Erythroblast (primary cell): ENCODE measurements at places on chromosomes 6 and 20.

- DNase-seq: no peak
Observed at GRCh38 chr6:53282234-53282633, 66.5 kb downstream of the ELOVL5 start.

- no peak for DNase-seq
Observed at GRCh38 chr20:50634191-50634590, 57.2 kb downstream of the RIPOR3 start.

GRCh38 chr20:46928580-46929132, 34.0 kb downstream of the EYA2 start:
- DNase-seq: no peak

- DNase-seq: no peak
Observed at GRCh38 chr6:2081155-2082138, 164.0 kb downstream of the GMDS start.

DNA sequence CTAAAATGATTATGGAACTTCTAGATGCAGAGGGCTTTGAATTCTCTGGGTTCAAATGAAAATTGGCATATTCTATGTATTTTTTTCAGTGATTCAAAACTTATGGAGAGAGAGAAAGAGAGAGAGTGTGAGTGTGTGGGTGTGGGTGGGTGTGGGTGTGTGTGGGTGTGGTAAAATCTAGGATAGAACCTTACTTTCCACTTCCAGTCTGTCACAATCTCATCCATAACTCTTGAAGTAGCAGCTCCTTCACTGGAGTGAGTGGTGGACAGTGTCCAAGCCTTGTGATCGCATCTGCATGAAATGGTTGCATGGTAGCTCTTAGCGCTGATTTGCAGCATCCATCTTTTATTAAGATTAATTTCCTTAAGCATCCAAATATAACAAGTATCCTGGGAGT, 37.7 kb downstream of the ADGB start:
- no peak for DNase-seq

DNA sequence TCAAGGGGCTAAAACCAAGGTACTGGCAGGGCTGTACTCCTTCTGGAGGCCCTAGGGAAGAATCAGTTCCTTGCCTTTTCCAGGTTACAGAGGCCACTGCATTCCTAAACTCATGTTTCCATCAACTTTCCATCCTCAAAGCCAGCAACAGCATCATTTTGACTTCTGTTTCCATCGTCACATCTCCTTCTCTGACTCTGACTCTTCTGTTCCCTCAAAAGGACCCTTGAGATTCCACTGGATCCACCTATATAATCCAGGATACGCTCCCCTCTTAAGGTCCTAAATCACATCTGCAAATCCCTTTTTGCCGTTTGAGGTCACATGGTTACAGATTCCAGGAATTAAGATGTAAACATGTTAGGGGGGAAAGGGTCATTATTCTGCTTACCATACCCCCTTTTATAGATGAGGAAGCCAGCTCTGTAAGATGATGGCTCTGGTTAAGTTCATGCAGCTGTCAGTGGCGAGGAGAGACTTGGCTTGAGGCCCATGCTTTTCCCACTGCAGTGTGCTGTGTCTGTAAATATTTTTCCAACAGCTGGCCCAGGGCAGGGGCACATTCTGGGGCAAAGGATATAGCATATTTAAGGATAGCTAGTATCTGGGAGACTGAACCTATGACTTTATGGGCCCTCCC, 114.6 kb downstream of the TNFRSF21 start:
- no peak for DNase-seq

- DNase-seq: no peak
Observed at GRCh38 chr6:13445005-13445743, 42.2 kb downstream of the GFOD1 start.

DNA sequence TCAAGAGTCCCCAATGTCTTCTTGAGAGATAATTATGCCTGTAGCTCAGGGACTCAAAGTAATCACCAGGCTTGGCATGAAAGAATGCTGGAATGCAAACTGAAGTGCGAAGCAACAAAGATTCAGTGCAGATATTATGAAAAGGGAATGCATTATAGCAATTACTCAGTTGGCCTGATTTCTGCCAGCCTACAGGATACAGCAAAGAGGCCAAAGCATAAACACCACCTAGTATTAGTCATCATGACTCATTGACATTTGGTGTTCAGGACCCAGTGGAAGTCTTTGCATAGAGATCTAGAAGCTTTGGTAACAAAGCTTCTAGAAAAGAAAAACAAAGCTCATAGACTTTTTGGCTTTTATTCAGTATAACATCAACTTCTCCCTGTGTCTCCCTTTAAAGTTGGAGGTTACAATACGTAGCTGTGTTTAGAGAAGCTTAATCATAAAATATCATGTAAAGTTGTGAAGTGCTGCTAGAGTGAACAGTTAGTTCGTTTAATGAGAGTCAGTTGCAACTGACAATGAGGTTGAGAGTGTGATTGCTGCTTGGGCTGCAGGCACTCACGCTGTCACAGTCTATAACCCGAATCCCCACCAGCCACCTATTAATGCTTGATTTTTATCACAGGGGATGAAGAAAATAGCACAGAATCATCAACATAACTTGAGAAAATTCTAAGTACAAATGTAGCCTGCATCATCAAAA, 932.7 kb downstream of the TFAP2A start:
- DNase-seq: no peak

DNA sequence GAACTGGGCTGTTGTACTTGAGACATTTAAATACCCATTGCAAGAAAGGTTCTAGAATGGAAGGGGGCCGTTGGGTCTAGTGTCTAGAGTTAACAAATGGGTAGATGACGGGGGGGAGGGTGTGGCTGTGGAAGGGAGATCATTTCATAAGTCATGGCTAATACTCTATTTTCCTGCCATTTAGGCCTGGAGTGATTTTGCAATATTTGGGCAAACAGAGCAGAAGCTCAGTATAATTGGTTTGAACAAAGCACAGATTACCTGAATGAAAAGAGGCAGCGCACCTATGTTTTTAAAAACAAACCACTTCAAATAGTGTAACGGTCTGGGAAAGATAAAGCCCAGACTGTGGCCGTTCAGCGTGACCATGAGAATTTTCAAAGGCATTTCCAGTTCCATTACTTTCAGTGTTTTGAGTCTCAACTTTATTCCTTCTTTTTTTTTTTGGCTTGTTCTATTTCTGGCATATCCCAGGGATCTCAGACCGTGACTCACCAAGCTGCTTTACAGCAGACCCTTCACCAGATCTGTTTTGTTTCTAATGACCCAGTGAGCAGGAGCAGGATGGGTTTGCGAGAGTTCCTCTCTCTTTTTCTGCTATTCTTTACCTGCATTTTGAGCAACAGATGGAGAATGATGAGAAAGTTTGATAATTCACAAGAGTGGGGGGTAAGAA, 73.7 kb downstream of the LYRM2 start:
- DNase-seq: no peak

- DNase-seq: no peak
Observed at GRCh38 chr6:130198483-130199035, 24.2 kb downstream of the SAMD3 start.

- DNase-seq: no peak
Observed at GRCh38 chr6:89067796-89068195, 12.8 kb upstream of the PNRC1 start.

GRCh38 chr6:2719093-2719455, 31.6 kb downstream of the MYLK4 start:
- no peak for DNase-seq

DNA sequence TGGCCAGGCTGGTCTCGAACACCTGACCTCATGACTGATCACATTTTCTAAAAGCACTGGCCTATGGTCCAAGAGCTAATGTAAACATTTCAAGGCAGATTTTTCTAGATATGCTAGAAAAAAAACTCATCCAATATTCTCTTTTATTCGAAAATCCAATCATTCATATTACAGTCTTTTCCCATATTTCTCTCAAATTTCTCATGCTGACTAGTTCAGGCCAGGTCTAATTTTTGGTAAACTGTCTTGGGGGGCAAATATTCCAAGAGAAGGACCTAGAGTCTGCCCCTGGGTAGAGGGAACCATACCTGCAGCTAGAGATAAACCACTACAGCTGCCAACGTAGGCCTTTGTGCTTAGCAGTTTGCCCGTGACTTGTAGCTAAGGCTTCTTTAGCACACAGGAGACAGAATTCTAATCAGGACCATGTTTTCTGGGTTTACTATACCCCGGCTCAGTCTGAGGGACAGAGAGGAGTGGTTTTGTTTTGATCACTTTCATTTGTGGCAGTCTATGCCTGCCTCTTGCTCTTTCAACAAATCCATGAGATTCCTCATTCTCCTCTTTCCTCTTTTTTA, 71.8 kb upstream of the CITED2 start:
- peak; percentile 70 for DNase-seq

GRCh38 chr6:92608751-92609150, 810.6 kb downstream of the EPHA7 start:
- DNase-seq: no peak

DNA sequence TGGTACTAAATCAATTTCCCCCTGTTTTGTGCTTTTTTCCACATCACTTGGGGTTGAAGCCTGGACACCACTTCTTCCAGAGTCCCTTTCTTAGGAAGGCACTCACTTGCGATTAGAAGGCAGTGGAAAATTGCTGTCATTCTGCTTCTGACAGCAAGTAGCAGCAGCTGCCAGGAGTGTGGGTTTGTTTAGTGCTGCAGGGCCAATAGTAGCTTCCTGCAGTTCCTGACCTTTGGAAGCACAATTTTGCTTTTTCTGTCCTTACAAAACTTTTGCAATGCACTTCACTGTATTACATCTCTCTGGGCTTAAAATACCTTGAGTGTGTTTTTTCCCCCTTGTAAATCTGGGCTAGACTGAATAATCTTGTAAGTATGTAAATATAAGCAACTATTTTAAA, 12.5 kb upstream of the HLA-DRA start:
- DNase-seq: no peak

DNA sequence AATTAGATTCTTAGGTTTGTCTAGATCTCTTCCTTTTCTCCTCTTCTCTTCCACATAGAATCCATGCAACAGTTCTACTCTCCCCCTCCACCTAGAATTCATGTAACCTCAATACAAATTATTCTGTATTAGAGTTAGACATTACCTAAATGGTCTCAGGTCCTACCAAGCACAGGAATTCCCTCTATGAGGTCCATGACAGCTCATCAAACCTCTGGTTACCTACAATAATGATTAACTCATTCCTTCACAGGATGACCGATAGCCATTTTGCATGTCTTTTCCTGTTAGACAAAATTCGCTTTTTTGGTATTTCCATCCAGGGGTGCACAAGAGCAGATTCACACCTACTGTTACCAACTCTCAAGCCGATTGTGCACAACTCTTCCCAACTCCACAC, 27.4 kb upstream of the BMP2 start:
- DNase-seq: no peak

GRCh38 chr20:23396950-23397627, 24.2 kb downstream of the NAPB start:
- no peak for DNase-seq

DNA sequence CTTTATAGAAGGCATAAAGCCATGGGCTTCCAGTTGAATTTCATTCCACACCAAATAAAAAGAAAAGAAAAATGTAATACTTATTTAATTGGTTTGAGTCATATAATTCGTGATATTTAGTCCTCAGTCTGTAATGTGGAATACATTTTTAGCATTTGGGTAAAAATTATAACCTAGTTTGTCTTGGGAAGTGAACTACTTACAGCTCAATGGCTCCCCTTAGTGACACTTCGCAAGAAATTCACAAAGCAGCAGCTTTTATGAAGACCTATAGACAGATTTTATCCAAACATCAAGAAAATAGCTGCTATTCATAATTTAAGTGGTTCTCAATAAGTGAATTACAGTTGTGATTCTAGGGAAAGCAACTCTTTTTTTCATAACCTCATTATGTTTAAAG, 72.1 kb downstream of the RSPO3 start:
- peak; percentile 38 for DNase-seq

GRCh38 chr6:3037638-3038365, 30.5 kb upstream of the RIPK1 start:
- DNase-seq: no peak

DNA sequence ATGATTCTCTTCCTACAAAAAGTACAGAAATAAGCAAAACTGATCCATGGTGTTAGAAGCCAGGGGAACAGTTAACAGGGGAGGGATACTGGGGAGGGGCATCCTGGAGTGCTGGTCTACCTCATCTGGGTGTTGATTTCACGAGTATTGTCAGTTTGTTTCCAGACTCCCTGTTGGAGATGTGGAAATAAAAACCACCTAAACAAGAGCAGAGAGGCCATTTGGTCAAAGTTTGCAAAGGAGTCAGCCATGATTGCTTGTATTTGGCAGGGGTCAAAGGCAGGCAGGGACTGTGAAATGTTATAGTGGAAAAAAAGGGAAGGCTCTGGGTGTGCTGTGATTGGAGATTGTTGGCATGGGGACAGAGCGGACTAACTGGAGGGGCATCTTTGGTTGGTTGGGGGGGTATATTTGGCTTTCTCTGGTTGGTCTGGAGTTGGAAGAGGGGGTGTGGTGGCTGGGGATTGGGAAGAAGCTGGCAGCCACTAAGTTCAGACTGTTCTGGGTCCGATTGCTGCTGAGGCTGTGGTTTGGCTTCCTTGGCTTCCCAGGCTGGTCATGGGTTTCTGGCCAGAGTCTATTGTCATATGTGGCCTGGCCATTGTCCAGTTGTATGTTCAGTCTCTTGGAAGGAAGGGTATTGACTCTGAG, 14.9 kb upstream of the PANK2 start:
- DNase-seq: no peak

DNA sequence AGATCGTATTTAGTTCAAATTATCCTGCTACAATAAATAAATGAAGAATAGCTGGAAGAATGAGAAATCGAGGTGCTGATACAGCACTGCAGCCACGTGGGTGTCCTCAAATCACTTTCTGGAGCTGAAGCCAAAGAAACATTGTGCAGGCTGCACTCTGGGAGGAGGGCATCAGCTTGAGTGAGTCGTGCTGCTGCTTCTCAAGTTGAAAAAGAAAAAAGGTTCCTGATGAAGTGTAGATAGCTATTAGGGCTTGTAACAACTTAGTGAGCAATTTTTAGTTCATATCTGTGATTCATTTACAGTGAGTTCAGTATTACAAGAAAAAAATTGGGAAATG, 40.5 kb downstream of the DSE start:
- DNase-seq: no peak

DNA sequence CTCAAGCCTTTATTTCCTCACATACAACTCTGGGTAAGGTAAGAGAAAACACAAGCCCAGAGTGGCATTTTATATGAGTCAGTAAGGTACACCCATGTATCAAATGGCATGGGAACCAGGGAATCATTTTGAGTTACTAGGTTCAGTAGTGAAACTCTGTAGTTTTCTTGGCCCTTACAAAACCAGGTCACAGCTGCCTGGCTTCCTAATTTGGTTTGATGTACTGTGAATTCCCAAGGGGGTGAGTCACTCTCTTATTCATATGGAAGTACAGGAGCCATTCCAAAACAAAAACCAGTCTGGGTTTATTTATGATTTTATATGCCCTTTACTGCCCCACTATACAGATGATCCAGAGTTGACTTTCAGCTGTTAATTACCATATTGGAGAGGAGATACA, 70.7 kb downstream of the PDE7B start:
- DNase-seq: no peak

GRCh38 chr6:82875573-82876185, 190.0 kb downstream of the UBE3D start:
- no peak for DNase-seq

- DNase-seq: no peak
Observed at GRCh38 chr6:5525209-5525608, 263.9 kb downstream of the FARS2 start.
